Fibroblast of villous mesenchyme (primary cell): ENCODE measurements at places on chromosomes 11 and 22. TPM values are rescaled to one million over a fixed set of nuclear protein-coding genes. Genes with fewer than 3 reads are reported as not detected.

Gene KCNJ5
- under 0.01 TPM in 1 of 2 replicates, not detected in the other for total RNA-seq

Gene NADSYN1
- total RNA-seq: 53.5 and 71.2 TPM in 2 replicates

Gene OR8H2
- not detected in 2 replicates for total RNA-seq

Gene GUCY1A2
- 0.43 and 0.64 TPM in 2 replicates for total RNA-seq

Gene MMP8
- under 0.01 TPM in 1 of 2 replicates, not detected in the other for total RNA-seq

Gene WNT11
- total RNA-seq: under 0.01 TPM in 1 of 2 replicates, not detected in the other

Gene FGF19
- not detected in 2 replicates for total RNA-seq

Gene SLC15A3
- 13.0 and 15.5 TPM in 2 replicates for total RNA-seq

Gene MGAT3
- total RNA-seq: 0.64 and 1.3 TPM in 2 replicates

Gene RIC3
- total RNA-seq: under 0.01 TPM in 1 of 2 replicates, not detected in the other

Gene KCTD17
- total RNA-seq: 28.9 and 34.1 TPM in 2 replicates

Gene MN1
- total RNA-seq: 0.86 and 3.9 TPM in 2 replicates

Gene RTN3
- total RNA-seq: 61.5 and 70.0 TPM in 2 replicates

Gene SERPIND1
- total RNA-seq: under 0.01 TPM in 1 of 2 replicates, not detected in the other

Gene OR51B2
- not detected in 2 replicates for total RNA-seq

Gene SPTBN2
- total RNA-seq: under 0.01 and 1.3 TPM in 2 replicates

Gene CRACR2B
- 0.43 and 0.97 TPM in 2 replicates for total RNA-seq

Gene CASP4
- 87.0 and 133 TPM in 2 replicates for total RNA-seq

Gene TRAPPC4
- 55.4 and 94.6 TPM in 2 replicates for total RNA-seq

Gene NEFH
- total RNA-seq: under 0.01 and 0.32 TPM in 2 replicates

Gene PGA3
- total RNA-seq: 0.64 TPM in 1 of 2 replicates, not detected in the other

Gene SCO2
- 2.6 TPM in 2 replicates for total RNA-seq

Gene HSPB2
- total RNA-seq: 0.43 and 0.64 TPM in 2 replicates

Gene PRDM10
- total RNA-seq: 6.1 and 8.6 TPM in 2 replicates
